GM18507 (cell line): ENCODE measurements at places on chromosomes 12 and 14.

- DNase-seq, result no peak
Measured at GRCh38 chr12:109099431-109100020, 2.1 kb downstream of the UNG start.

- no peak for DNase-seq
Measured at GRCh38 chr12:45205165-45205825, 10.6 kb upstream of the ANO6 start.

- no peak for DNase-seq
Measured at GRCh38 chr14:23376482-23377197, at the start of gene CMTM5. Gene CMTM5 (plus strand): TSS chr14:23377046. CDS start chr14:23377252, 206 bp downstream.

DNA sequence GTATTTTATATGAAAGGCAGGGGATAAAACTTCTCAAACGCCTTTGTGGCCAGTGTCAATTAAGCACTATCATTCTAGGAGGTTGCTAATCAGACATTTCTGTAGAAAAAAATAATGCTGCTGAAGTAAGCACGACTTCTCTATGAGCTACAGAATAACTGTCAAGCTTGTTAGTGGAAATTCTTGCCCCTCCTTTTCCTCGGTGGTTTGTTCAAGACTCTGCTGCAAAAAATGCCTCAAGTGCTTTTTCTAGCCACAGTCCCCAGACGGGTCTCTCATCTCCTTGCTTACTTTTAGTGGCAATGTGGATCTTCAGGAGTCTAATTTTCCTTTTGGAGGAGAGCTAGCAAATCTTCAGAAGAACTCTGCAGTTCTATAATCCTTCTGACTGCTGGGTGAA lies 452.0 kb downstream of the FUT8 start:
- no peak for DNase-seq

- DNase-seq, result no peak
Measured at GRCh38 chr12:110941391-110941790, 21.0 kb upstream of the MYL2 start.

GRCh38 chr12:58443981-58444371 lies 476.3 kb downstream of the LRIG3 start:
- DNase-seq, result no peak

DNA sequence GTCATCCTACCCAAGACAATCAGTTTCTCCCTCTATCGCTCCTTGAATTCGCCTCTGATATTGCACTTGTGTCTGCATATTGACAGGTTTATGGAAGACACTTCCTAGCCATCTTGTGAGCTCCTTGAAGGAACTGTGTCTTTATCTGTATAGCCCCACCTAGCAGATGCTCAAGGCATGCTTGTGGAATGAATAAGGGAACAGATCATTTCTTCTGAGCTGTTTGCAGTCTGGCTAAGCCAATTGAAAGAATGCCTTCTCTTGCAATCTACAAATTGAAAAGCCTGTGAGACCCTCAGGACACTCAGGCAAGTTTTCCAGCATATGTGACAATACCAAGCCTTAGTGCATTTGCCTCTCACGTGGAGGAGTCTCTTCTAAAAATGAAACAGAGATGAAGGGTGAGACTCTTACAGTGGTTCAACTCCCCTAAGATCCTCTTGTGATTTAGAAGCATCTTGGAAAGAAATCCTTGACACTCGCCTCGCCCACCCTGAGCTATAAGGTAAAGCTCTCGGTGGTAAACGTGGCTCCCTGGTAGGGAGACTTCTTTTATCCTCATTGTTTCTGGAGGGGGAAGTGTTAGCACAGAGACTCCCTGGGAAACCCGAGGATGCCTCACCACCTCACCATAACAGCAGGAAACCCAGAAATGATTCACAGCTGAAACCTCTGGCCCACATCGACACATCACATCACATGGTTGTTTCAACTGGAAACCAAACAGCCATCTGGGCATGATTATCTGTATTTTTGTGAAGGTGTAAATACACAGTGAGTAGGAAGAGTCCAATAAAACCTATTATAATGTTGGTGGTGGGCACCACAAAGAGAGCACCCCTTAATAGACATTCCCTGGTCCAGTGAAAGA lies 112.3 kb upstream of the BCL2L14 start:
- no peak for DNase-seq

DNA sequence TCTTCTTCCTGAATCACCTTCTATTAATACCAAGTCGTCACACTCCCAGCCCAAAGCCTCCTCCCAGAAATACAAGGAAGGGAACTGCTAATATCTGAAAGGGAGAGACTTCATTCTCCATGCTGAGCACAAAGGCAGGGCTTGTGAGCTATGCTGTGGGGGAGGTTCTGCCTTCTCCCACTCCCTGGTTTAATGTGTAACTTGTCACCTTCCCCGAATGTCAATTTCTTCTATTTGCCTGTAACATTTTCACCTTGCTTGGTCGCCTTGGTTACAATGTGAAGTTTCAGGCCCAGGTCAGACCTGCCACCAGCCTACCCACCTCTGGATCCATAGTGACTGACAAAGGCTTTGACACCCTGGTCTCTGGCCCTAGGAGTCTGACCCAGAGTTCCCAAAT lies 82.0 kb upstream of the ESRRB start:
- DNase-seq, result no peak

- DNase-seq, result no peak
Measured at GRCh38 chr12:67271976-67272375, 2.8 kb downstream of the CAND1 start.

GRCh38 chr12:1474574-1475153 lies 119.7 kb downstream of the FBXL14 start:
- no peak for DNase-seq

DNA sequence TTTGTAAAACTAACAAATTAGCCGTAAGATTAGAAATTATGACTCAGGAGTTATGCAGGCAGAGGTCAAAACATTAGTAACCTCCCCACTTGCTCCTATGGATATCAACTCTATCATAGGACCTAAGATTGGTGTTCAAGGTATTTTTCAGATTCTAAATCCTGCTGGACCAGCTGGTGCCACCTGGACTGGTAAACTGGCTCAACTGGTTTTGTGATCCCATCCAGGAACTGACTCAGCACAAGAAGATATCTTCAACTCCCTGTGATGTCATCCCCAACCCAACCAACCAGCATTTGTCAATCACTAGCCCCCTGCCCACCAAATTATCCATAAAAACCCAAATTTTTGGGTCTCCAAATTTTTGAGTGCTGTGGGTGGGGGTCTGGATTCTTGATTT lies 98.1 kb upstream of the OR4E1 start:
- no peak for DNase-seq

DNA sequence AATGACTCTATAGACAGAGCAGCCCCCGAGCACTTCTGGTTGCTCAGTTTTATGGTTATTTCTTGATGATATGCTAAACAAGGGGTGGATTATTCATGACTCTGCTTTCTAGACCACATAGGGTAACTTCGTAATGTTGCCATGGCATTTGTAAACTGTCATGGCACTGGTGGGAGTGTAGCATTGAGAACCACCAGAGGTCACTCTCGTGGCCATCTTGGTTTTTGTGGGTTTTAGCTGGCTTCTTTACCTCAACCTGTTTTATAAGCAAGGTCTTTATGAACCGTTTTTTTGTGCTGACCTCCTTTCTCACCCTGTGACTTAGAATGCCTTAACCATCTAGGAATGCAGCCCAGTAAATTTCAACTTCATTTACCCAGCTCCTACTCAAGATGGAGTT lies 1036.2 kb upstream of the FLRT2 start:
- no peak for DNase-seq

DNA sequence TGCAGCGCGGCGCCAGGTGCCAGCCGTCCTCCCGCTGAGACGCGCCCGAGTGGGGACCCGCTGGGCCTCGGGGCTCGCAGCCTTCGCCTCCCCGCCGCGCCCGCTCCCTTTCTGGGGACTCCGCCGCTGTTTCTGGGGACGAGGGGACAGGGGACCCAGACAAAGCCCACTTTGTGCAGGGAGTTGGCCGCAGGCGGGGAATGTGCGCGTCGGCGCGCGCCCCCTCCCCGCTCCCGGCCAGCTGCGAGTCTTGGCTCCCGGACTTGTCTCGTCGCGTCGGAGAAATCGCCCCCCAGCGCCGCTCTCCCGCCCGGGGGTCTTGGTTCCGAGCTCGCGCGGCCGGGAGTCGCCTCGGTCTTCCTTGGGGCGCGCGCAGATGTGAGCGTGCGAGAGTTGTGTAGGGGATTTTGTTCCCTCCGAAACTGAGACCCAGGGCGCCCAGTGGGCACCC lies 717 bp downstream of the VASH1 start:
- no peak for DNase-seq

GRCh38 chr12:53048780-53049401 lies 974 bp upstream of the TNS2 start:
- no peak for DNase-seq

DNA sequence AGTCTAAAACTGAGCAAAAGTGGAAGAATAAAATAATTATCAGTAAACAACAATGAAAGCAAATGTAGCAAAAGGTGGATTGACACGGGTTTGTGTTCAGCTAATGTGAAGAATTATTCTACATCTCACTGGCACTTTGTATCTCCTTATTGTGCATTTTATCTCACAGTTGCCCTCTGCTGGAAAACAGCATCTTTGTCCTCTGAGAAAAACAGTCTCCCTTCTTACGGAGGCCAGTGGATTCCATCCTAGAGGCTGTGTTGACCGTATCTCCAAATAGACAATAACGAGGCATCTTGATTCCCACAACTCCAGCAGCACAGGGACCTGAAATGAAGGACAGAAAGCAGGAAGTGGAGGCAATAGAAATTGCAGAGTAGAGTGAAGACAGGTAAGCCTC lies 51.3 kb upstream of the PLBD1 start:
- no peak for DNase-seq
